ENCODE measurements at places on chromosomes 6 and 20.

GRCh38 chr6:21769405-21769861 is 175.9 kb downstream of the SOX4 start:
- DNase-seq: peak; percentile 91

- DNase-seq: no peak
These were observed 270.2 kb downstream of the SMOC2 start for GRCh38 chr6:168711049-168711640.

- no peak for DNase-seq
These were observed 53.1 kb upstream of the ENTPD6 start for GRCh38 chr20:25142435-25142834.

DNA sequence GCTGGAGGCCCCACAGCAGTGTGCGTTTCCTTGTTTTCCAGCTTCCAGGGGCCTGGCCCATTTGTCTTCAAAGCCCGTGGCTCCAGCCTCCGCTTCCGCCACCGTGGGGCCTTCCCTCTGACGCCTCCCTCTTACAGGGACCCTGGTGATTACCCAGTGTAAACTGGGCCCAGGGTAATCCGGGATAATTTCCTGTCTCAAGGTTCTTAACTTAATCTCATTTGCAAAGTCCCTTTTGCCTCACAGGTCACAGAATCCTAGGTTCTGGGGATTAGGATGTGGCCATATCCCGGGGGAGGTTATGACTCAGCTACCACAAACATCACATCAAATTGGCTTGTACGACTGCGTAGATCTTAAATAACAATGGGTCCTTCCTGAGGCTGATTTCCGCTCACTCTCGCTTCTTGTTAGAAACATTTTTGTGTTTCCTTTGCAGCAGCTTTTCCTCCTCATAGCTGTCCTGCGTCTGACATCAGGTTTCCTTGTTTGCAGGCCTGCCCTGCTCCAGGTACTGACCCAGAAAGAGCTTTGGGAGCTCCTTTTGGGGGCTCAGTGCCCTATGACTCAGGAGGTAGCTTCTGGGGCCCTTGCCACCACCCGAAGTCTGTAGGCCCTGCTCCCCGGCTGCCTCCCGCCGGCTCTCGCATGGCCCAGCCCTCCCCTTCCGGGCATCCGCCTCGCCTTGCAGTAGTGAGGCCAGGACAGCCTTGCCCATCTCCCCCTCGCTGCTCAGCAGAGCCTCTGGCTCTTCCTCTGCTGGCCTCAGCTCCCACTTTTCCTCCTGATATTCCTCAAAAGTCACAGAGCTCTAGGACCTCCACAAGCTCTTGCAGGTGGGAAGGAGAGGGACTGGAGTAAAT is 100.5 kb downstream of the ERMARD start:
- no peak for DNase-seq

- no peak for DNase-seq
These were observed 76.1 kb upstream of the PHACTR1 start for GRCh38 chr6:12640438-12640837.

DNA sequence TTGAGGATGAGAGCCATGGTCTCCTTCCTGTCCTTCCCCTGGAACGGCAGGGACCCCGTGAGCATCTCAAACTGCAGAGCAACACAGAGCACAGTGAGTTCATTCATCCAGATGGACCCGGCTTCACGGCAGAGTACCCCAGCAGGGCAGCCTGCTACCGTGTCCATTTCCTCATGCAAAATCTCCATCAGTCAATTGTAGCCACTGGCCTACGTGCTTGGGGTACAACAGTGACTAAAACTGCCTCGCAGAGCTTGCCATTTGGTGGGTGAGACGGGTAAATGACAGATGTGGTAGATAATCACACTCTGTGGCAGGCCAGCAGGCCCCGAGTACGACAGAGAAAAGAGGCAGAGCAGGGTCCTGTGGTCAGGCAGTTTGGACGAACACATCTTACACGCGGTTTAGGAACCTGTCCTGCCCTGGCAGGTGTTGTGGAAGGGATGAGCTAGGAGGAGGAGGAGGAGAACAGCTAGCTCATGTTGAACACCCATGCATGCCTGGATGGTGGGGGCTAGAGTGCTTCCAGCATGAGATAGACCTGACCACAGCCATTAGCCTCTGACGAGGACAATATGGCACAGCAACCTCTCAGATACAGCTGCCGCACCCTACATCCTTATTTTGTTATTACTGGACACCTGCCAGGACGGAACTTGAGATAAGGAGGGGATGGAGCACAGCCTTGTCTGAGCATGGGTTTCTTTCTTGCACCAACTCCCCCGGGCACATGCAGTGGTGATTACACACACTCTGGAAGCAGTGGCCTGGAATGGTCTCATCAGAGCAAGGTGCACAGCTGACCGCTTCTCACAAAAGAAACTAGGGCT is 95.6 kb downstream of the RAMACL start:
- DNase-seq: no peak

GRCh38 chr6:63663956-63664281 is 28.3 kb downstream of the PHF3 start:
- no peak for DNase-seq

DNA sequence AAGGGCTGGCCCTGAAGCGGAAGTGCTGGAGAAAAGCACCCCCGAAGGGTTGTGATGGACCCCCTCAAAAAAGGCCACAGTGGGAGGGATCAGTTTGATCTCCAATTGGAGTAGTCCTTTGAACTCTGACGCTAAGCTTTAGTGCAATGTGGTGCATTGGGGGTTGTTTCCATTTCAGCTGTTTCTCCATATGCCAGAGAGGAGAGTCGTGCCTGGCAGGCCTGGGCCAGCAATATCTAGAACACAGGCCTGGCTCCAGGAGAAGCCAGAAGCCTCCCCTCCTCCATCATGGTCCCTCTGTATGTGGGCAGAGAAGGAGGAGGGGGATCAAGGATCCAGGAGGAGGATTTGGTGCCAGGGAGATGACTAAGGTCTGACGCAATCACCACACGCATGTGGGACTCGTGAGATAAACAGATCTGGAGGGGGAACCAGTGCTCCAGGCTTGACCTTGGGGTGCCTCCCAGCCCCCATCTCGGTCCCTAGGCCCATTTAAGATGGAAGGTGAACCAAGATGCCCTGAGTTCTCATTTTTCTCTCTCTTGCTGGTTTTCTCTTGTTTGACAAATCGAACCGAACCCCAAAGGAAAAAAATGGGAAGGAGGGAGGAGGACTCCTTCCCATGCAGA is 517.4 kb upstream of the JARID2 start:
- no peak for DNase-seq

GRCh38 chr6:163566056-163566455 is 151.5 kb downstream of the QKI start:
- DNase-seq: no peak

DNA sequence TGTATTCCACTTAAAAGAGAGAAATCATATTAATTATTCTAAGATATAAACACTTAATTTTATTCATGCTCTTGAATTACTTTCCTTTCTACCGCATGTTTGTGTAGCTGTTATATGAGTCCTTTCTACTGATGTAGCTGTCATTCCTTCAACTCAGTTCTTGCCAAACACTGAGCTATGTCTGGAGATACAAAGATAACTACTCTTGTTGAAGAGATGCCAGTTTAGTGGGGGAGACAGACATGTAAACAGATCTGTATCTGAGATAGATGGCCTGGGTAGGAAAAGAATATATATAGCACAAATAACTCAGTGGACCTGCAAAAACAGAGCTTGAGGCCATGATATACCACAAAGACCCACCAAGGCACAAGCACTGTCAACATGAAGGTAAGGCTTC is 157.3 kb downstream of the BTBD9 start:
- peak; percentile 12 for DNase-seq

DNA sequence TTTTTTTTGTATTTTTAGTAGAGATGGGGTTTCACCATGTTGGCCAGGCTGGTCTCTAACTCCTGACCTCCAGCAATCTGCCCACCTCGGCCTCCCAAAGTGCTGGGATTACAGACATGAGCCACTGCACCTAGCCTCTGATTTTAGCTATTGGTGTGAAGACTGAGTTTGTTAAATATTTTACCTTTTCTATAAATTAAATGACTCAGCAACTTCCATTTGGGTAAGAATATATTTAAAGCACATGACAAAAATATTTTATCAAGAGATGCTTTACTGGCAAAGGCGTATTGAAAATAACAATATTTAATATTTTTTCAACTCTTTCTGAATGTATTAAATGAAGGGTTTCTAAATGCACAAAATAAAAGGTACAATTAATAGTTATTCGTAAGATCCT is 158.7 kb upstream of the AGPAT4 start:
- no peak for DNase-seq

- peak; percentile 90 for DNase-seq
These were observed 54.9 kb downstream of the AKAP12 start for GRCh38 chr6:151294561-151295101.

DNA sequence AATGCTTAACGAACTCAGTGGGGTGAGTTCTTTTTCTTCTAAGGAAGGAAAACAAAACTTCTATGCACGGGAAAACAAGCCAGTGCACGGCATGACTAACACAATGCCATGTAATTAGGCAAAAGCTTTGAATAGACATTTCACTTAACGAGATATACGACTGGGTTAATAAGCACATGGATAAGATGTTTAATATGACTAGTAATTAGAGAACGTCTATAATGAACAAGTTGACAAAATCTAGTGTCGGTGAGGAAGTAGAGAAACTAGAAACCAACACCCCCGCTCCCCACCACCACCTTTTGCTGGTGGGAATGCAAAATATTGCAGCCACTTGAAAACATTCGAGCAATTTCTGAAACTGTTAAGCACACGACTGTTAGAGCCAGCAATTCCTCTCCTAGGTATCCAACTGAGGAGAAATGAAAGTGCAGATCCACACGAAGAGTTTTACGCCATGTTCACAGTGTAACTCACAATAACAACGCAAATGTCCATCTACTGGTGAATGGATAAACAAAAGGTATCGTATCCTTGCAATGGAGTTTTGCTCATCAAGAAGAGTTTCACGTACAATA is 644.9 kb upstream of the AGPAT4 start:
- DNase-seq: no peak

DNA sequence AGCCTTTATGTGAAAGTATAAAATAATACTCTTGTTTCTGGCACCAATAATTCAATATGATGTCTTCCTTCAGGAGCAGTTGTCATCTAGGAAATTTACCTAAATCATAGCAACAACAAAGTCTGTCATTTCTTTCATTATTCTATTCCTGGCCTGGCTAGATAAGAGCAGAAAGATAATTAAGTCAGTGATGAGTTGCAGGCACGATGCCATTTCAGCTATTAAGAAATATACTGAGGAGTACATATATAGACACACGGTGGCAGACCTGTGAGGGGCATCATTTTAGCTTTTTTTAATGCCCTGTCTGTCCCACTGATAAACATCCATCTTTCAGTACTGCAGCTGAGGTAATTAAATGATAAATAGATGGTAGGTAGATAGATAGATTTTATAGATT is 756.1 kb upstream of the EPHA7 start:
- no peak for DNase-seq

GRCh38 chr6:121590438-121590837 is 155.0 kb downstream of the GJA1 start:
- no peak for DNase-seq

DNA sequence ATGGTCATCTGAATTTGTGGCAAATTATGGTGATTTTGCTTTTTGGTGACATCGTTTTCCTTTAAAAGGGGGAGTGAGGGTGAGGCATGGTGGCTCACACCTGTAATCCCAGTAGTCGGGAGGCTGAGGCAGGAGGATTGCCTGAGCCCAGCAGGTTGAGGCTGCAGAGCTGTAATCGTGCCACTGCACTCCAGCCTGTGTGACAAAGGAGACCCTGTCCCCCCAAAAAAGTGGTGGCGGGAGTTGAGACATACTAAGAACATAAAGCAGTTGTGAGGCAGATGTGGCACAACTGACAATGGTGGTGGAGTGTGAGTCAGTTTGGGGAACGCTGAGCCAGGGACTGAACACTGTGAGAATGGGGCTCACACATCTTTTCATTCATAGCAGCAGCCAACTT is 45.5 kb downstream of the ADNP start:
- DNase-seq: no peak

- DNase-seq: no peak
These were observed at the start of gene MAPK13 for GRCh38 chr6:36129941-36130666. Gene MAPK13 (plus strand): TSS chr6:36130513. CDS start chr6:36130583, 70 bp downstream.

DNA sequence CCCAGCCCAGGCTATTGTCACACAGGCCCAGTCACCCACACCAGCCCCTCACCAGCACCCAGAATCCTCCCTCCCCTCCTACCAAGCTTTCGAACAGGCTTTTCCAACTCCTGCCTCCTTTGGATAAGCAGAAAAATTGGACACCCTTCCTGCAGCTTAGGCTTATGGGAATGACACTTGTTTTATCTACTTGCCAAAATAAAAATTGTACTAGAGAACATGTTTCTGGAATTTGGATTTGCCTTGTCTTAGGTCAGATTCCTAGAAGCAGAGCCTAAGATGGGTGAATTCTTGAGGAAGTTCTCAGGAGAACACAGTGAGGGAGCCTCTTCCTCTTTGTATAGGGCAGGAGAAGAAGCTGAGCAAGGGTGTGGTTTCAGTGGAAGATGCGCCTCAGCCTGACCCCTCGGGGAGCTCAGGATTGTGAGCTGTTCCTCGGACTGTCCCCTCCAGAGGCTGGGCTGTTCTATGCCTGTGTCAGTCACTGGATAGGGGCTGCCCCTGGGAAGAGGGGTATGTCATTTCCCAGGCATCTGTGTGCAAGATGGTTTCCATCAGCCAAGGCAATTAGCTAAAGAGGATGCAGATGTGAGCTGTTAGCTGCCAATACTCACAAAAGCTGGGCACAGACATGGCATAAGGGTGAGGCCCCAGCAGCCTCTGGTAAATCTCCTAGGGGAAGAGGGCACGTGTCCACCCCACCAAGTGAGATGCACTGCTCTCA is 33.9 kb downstream of the ITPR3 start:
- no peak for DNase-seq

GRCh38 chr6:105382958-105383357 is 19.9 kb downstream of the PREP start:
- no peak for DNase-seq

- no peak for DNase-seq
These were observed 189.0 kb downstream of the SLC16A10 start for GRCh38 chr6:111276335-111276734.

GRCh38 chr6:6224933-6225486 is 95.5 kb downstream of the F13A1 start:
- DNase-seq: no peak

DNA sequence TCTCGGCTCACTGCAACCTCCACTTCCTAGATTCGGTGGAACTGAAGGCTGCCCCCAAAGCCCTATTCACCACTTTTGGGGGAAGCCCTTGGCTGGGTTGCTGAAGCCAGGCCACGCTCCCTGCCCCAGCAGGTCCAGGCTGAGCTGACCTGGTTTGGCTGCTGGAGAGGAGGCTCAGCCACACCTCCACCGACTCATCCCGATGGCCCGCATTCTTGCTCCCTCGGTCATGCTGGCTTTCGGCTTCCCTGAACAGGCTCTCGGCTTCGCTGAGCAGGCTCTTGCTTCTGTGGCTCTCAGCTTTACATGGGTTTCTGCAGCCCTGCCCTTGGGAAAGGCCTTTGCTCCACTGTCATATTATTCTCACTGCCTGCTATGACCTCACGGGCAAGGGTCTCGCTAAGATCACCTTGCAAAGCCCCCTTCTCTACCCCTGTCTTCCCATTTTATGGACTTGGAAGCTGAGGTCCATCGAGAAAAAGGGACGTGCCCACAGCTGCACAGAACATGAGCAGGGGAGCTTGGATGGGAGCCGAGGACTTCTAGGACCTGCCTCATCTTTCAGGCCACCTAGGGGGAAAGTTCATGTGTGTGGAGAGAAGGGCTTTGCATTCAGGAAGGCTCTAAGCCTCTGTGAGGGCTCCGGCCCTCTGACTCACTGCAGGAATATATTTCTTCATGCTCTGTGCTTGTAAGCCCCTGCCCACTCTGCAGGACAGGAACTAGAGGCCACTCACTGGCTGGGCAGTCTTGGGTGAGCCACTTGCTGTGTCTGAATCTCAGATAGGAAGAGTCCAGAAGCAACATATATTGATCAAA is 15.6 kb downstream of the ARHGAP40 start:
- no peak for DNase-seq

- DNase-seq: no peak
These were observed 2.0 kb downstream of the TSHZ2 start for GRCh38 chr20:52974179-52974594.

Measured in AG04449 (cell line).